Stimulated activated memory B cell treated with anti-CD40 and anti-IgM and Interleukin-4, amounts not matched to agents 10 μg/mL and 1 μg/mL and 100 μg/mL, for 72 hours (primary cell): ENCODE measurements at places on chromosomes 1 and 21.

DNA sequence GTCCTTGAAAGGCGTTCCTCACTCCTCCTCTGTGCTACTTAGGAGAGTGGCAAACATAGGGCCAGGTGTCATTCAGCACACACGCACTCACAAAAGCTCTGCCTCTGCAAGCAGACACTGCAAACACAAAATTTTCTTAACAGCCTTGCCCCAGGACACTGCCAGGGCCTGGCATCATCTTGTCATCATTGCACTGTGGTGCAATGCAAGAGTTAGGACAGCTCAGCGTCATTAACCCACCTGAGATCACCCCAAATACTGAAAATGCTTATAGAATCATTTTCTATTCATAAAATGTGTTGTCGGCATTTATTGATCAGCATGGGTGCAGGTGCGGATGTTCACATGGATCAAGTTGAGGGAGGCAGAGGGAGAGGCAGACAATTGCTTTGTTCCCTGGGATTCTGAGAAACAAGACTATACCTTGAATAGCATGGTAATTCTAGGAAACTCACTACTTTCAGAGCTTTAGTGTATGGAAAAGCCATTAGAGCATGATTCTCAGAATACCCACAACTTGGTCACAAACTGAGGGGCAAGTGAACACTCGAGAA, 3.0 kb downstream of the ADAM30 start:
- ATAC-seq, result no peak

GRCh38 chr1:97805093-97805492, 115.7 kb downstream of the DPYD start:
- no peak for ATAC-seq

DNA sequence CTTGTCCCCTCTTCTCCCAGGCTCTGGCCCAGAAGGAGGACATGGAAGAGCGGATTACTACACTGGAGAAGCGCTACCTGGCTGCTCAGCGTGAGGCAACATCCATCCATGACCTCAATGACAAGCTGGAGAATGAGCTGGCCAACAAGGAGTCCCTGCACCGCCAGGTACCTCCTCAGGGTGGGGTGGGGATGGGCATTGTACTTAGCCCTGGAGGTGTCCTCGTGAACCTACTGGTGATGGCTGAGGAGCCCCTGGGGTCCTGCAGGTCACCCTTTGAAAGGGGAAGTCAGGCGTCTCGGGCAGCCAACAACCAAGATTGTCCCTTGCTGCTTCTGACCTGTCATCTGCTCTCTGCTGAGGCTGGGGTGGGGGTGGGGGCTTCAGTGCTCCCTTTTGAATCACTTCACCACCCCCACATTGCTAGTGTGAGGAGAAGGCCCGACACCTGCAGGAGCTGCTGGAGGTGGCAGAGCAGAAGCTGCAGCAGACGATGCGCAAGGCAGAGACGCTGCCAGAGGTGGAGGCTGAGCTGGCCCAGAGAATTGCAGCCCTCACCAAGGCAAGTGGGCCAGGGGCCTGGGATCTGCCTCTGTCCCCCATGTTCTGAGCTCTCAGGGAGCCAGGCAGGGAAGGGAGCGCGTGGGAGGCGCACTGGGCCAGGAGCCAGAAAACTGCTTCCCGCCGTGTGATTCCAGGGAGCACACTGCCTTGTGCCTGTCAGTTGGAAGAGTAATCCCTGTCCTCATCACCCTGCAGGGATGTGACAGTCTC, 19.7 kb downstream of the PPFIA4 start:
- ATAC-seq, result no peak

GRCh38 chr1:22751124-22751531, 40.5 kb downstream of the EPHB2 start:
- ATAC-seq, result no peak

DNA sequence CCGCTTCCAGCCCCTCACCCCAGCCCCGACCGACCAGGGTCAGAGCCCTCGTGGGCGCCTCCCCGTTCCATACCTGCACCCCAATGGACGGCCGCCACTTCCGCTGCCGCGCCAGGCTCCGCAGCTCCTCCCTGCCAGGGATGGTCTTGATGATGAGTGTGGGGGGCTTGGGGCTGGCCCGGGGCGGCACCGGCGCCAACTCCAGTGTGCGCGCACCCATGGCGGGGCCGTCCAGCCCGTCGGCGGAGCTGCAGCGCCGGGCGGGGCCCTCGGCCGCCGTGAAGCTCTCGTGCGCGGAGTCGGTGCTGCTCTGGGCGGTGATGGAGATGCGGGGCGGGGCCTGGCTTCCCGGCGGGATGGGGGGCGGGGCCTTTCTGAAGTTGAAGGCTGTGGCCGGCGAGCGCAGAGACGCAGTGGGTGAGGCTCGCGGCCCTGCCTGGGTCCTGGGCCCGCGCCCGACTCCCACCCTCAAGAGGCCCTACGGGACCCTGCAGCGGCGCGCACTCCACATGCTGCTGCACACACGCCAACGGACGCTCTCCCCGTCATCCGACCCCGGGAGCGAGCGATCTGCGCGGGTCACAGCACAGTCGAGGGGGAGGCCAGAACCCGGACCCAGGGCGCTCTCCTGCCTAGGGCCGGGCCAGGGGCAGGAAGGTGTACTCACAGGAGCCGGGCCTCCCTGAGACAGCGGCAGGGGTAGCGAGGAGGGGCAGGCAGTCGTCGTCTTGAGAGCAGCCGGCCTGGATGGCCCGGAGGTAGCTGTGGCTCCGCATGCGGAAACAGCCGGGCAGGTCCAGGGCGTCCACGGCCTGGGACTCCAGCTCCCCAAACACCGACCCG, 26.1 kb upstream of the SMIM12 start:
- ATAC-seq, result peak; percentile 75

DNA sequence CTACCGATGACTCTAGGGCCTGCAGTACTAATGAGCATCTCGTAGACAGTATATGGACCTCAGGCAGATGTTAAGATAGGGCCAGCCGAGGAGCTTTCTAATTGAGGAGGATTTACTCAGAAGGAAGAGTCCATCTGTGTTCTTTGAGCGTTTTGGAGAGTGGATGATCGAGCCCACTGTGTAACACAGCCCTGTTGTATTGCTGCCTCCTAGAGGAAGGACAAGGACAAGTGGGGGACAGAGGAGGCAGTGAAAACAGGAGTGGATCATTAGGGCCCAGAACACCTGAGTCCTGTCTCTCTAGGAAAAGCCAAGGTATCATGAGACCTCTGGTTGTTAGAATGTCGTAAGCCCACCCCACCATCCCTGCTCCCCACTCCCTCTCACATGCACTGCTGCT, 62.9 kb downstream of the TBX19 start:
- no peak for ATAC-seq

- peak; percentile 61 for ATAC-seq
Measured at GRCh38 chr1:223887747-223888418, 42.1 kb upstream of the TP53BP2 start.

- ATAC-seq, result no peak
Measured at GRCh38 chr1:93844262-93845045, 34.6 kb downstream of the DNTTIP2 start.

- ATAC-seq, result no peak
Measured at GRCh38 chr1:21337454-21337927, 47.2 kb upstream of the ECE1 start.

DNA sequence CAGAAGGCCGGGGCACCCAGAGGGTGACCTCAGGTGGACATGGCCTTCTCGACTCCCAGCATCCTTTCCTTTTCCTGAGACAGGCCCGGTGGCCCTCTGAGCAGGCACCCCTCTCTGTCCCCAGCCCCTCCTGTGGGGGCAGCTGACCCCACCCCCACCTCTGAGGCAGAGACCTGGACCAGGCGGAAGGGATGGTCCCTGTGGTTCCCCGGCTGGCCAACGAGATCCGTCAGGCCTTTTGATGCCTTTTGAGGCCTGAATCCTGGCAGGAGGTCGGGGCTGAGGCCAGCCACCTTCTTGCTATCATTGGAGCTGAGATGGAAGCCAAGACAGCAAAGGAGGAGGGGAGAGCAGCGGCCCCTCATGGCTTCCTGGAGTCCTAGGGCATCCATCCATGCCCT, 50.2 kb upstream of the ACTRT2 start:
- no peak for ATAC-seq

DNA sequence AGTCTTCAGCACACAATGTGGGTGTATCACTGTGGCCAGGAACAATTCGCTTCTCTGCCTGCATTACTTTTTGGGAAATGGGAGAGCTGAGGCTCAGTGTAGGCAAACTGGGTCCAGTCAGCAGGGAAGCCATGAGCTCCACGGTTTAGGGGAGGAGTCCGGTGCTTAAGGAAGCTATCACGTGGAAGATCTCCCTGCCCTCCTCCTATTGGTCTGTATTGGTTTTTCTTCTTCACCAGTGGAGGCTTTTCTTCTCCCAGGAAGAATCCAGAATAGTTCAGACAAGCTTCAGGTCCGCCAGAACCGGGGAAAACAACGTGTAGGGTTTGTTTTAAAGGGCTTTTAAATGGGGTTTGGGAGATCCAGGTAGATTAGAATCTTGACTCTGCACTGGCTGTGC, 156.2 kb upstream of the CAMK1G start:
- no peak for ATAC-seq

- ATAC-seq, result no peak
Measured at GRCh38 chr1:204112876-204113730, 38.7 kb downstream of the ETNK2 start.

GRCh38 chr1:182897696-182898095, 55.3 kb downstream of the SHCBP1L start:
- no peak for ATAC-seq

- ATAC-seq, result no peak
Measured at GRCh38 chr1:116693759-116694480, 26.4 kb upstream of the IGSF3 start.

GRCh38 chr1:226826479-226827261, 43.7 kb upstream of the PSEN2 start:
- ATAC-seq, result no peak

GRCh38 chr1:182446033-182446669, 3.8 kb upstream of the RGSL1 start:
- ATAC-seq, result no peak

GRCh38 chr1:9311479-9311878, 18.8 kb downstream of the SPSB1 start:
- no peak for ATAC-seq

GRCh38 chr1:55959136-55959548, 620.2 kb downstream of the PLPP3 start:
- no peak for ATAC-seq

- ATAC-seq, result no peak
Measured at GRCh38 chr21:42247716-42248115, 28.8 kb downstream of the ABCG1 start.

- peak; percentile 29 for ATAC-seq
Measured at GRCh38 chr21:43372663-43373361, 54.1 kb downstream of the SIK1 start.

GRCh38 chr1:161921990-161922389, 101.7 kb downstream of the OLFML2B start:
- ATAC-seq, result no peak

DNA sequence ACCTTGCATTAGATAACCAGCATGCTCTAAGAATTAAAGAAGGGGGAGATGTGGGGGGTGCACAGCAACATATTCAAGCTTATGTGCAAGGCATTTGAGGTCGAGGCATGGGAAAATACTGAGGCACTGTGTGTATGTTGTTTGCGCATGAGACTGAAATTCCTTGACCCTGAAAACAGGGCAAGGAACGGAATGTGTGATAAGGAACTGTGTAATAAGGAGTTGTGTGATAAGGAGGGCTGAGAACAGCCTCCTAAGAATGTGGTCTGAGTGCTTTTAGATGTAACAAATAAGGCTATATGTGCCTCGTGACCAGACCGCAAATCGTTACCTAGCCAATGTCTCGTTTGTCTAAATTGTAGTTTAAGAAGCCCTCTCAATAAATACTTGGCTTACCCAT, 26.5 kb upstream of the ITLN1 start:
- no peak for ATAC-seq

- no peak for ATAC-seq
Measured at GRCh38 chr1:22790232-22791008, 79.8 kb downstream of the EPHB2 start.

- no peak for ATAC-seq
Measured at GRCh38 chr21:38067086-38067739, 151.0 kb upstream of the KCNJ6 start.

GRCh38 chr1:153663211-153663610, 4.7 kb downstream of the SNAPIN start:
- ATAC-seq, result no peak

DNA sequence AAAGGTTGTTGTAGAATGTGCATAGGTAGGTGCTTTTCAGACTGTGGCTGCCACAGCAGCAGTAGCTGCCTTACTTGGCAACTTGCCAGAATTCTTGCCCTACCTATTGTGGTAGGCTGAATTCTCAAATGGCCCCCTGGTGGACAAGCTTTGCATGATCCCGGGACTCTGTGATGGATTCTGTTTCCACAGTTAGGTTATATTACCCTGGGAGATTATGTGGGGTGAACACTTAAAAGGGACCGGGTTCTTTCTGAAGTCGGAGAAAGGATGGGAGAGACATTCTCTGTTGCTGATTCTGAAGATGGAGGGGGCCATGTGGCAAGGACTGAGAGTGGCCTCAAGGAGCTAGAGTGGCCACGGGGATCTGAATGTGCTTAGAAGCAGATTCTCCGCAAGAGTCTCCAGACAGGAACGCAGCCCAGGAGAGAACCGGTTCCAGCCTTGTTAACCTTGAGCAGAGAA, 32.1 kb upstream of the KCNE1 start:
- no peak for ATAC-seq

GRCh38 chr1:182388392-182389134, 3.0 kb downstream of the GLUL start:
- no peak for ATAC-seq

- peak; percentile 86 for ATAC-seq
Measured at GRCh38 chr1:181044449-181044966, 10.7 kb downstream of the MR1 start.

GRCh38 chr1:29202053-29202452, 20.4 kb upstream of the SRSF4 start:
- no peak for ATAC-seq

DNA sequence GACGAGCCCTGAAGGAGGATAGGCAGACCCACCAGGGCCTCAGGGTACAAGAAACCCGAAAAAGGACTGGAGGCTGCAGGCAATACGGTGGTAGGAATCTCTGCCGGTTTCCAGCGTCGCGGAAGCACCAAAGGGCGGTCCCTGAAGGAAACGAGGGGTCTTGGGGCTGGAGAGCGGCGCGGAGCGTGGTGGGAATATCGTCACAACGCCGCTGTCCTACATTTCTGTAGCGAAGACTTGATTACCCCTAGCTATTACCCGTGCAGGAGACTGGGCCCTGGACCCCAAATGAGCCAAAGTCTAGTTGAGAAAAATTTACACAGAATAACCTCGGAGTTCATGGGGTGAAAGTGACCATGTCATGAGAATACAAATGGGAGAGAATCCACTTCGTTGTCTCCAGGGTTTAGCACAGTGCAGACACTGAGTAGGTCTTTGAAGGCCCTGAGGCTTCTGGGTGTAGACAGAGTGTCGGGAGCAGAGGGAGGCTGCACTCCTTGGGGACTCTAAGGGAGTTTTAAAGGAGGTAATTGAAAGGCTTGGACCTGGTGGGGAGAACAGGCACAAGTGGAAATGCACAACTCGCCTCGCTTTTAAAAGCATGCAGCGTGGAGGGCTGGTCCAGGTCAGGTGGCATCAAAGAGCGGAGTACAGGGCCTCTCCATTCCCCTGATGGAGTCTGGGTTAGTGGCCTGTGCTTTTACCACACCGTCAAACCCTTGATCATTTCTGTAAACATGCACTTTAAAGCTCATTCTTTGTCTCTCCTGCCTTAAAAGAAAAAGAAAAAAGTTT, 1.5 kb downstream of the ATP1A1 start:
- ATAC-seq, result no peak
